ENCODE measurements at places on chromosomes 3 and 15.

DNA sequence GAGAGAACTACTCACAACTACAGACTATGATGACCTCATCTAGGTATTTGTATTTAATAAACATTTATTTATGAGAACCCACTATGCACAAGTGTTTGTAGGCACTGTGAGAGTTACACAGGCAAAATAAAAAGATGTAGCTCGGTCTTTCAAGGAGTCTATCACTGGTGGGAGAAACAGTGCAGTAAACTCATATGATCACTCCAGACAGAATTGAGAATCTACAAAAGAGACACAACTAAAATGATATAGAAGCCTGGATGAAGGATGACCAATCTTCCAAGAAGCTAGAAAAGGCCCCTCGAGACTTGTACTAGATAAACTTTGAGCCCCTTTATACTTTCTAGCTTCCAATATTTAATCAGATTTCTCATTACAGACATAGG, 70.2 kb upstream of the ZBTB20 start:
- no peak for DNase-seq

- DNase-seq, result no peak
Measured at GRCh38 chr3:71949442-71949841, 164.5 kb upstream of the PROK2 start.

- no peak for DNase-seq
Measured at GRCh38 chr3:8581806-8582445, 62.7 kb downstream of the SSUH2 start.

DNA sequence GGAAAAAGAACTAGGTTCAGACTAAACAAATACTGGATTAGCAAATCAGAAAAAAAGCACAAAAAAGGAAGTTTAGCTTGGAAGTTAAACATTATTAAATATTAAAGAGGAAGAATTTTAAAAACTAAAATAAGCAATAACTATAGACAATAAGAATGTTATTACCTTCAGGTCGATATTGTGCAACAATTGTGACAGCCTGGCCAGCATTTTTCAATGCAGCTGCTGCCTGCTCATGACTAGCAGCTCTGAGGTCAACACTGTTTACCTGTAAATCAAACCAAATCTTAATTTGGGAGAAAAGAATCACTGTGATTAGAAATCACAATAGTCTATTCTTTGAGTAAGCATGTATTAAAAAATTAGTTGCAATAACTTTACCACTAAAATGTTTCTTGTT, 75.1 kb upstream of the MELTF start:
- no peak for DNase-seq

DNA sequence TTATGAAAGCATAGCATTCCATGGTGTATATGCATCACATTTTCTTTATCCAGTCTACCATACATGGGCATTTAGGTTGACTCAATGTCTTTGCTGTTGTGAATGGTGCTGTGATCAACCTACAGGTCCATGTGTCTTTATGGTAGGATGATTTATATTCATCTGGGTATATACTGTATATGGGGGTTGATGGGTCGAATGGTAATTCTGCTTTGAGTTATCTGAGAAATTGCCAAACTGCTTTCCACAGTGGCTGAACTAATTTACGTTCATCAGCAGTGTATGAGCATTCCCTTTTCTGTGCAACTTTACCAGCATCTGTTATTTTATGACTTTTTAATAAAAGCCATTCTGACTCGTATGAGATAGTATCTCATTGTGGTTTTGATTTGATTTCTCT, 662.4 kb upstream of the BCHE start:
- DNase-seq, result no peak

DNA sequence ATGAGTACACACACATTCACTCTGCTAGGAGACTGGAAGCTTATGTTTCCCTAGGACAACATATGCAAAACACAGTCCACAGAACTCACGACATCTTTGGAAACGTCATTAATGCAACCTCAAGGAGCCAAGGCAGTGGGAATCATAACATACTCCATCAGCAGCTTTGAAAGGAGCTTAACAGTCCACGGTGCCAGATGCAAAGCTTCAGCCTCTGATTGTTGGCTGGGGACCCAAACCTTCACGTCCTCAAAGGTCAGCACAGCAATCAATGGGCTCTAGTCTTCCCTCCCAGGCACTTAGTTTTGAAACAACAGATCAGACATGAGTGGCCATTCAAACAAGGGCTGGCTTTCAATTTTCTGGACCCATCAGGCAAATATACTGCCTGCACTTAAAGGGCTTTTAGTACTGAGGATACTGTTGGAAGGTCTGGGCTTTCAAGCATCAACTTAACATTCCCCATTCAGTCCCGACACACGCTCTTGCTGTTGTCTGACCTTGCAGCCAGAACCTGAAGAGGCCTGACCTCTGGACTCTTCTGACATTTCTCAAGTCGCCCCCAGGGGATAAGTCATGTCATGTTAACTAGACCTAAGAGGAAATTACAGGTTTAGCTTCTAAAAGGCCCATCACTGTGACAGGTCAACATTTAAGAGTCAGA, 223.0 kb downstream of the PDZRN3 start:
- DNase-seq, result no peak

GRCh38 chr3:52477796-52478095, 17.4 kb upstream of the STAB1 start:
- no peak for DNase-seq

GRCh38 chr3:99984668-99985067, 129.6 kb downstream of the FILIP1L start:
- DNase-seq, result no peak

DNA sequence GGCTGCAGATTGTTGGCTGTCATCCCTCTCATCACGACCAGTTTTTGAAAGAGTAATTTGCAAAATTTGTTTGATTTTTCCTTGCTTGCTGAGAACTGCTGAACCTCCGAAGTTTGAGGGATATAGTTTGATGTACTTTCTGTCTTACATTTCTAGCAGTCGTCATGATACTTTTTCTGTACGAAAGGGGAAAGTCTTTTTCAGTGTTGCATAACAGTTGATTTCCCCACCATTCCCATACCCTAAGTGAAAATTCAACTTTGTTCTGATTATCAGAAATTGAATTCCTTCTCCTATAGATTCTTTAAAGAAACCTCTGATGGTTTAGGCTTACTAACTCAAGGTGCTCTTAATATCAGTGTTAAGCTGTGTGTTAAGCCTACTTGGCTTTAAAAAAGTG, 1.6 kb downstream of the PDE8A start:
- DNase-seq, result no peak

DNA sequence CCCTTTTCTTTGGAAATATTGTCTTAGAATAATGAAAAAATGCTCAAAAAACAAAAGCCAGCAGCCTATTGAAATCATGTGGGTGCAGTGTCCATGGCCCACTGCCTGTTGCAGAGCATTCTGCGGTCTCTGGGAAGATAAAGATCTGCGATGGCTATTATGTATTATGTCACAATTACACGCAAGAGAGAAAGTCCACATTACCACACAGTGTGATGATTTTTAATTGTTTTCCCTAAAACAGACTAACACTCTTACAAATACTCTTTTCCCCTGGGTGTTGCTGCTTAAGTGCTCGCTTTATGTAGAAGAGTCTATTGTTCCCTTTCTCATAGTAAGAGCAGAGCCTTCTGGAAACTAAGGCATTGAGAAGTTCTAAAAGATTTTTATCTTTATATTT, 32.2 kb downstream of the SSR3 start:
- DNase-seq, result no peak

DNA sequence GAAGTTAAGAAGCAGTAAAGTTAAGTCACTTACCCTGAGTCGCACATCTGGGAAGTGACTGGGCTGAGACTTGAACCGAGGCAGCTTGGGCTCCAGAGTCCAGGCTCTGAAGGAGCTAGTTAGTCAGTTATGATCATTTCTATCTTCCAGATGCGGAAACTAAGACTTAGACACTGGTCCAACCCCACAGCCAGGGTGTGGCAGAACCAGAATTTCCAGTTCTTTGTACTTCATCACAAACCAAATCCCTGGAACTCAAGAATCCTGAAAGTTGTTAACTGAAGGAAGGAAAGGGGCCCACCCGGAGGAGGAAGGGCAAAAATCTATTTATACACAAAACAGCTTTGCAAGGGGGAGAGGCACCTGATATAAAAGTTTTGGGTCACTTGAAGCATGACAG, 389.9 kb downstream of the SHQ1 start:
- DNase-seq, result no peak

DNA sequence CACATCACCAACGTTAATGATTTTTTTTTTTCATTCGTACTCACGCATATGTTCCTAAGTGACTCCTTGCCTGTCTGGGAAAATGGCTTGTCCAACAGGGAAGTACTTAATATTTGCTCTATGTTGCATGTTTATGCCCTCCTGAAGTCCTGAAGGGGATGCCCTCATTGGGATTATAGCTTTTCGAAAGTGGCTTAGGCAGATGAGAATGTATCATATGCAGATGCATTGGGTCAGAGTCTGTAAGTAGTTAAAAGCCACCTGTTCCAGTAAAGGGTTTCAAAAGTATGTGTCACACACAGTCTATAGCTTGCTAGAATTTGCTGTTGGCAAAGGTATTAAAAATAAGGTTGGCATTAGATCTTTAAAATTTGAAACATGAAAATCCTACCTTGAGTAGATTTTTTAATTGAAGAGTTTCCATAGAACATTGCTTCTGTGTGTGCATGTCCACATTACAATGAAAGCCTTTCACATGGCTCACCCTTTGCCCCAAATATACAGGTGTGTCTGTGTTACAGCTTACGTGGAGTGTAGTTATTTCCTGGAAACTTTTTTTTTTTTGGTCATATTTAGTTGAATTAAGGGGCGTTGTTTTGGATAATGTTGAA, 2.1 kb downstream of the ABHD17C start:
- no peak for DNase-seq

DNA sequence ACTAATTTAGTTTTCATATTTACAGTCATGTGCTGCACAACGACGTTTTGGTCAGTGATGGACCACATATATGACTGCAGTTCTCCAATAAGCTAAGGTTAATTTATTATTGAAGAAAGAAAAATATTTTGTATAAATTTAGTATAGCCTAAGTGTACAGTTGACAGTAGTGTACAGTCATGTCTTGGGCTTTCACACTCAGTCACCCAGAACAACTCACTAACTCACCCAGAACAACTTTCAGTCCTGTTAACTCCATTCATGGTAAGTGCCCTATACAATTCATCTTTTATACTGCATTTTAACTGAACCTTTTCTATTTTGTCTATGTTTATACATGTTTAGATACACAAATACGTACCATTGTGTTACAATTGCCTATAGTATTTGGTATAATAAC, 3.8 kb upstream of the GABRR3 start:
- DNase-seq, result no peak

- DNase-seq, result no peak
Measured at GRCh38 chr3:151593928-151594327, 133.1 kb upstream of the IGSF10 start.

- no peak for DNase-seq
Measured at GRCh38 chr3:120823156-120823555, 80.6 kb downstream of the GTF2E1 start.

DNA sequence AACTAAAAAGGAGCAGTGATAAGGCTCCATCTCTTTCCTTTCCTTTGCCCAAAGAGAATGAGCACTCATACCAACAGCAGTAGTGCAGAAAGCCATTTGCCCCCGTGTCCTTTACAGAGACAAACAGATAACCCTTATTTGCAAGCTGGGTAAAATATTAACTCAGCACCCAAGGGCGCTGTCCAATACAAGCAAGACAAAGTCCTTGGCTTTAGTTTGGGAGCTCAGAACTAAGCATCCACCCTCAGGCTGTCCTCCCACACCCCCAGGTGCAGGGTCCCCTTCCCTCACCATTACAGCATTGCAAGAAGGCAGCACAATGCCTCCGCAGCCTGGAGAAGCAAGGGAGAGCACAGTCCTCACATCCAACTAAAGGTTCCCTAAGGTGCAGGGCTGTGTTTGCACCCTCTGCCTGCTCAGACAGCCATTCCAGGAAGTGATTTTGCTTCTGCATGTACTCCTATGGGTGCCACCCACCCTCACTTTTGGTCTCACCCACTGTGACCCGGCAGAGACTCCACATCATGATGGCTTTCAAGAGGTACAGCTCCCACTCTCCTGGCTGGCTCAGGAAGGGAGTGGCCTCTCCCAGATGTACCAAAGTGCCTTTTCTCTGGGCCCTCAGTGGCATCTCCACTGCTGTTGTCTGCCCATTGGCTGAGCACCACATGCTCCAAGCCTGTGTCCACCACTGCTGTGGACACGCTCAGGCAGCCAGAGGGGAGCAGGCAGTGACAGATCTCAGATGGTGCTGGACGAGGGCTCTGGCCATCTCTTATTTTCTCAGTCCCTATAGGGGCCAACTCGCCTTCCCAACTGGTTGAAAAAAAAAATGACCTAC, 34.1 kb upstream of the HES1 start:
- DNase-seq, result no peak

GRCh38 chr3:129609591-129610182, 3.2 kb upstream of the PLXND1 start:
- no peak for DNase-seq

DNA sequence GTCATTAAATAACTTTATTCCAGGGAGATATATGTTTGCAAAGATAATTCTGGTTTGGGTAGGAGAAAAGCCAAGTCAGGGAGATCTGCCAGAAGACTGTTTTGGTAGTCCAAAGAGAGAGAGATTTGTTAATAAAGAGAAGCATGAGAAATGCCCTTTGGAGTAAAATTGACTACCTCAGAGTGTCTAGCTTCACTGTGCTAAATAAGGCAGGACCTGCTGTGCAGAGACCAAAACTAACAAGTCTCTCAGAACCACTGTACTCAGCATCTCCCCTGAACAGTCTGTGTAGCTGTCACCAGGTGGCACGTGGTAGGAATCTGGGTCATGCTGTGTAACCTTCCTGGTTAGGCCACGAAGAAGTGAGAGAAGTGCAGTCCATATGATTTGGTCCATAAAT, 31.6 kb upstream of the SLC35G2 start:
- DNase-seq, result no peak

DNA sequence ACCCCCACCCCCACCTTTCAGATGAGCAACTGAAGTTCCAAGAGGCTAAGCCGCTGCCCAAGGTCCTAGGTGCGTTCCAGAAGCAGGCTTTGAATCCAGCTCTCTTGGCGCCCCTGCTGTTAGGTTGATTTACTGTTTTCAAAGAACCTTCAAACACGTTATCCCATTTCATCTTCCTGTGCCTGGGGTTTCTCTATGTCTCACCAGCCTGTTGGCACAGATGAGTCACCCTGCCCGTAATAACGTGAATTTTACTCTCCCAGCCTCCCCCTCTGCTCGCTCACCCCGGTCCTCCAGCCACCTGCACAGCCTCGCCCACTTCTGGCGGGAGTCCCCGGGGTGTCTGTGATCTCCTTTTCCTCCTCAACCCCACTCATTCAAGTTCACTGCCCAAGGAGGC, 13.0 kb upstream of the TSEN2 start:
- no peak for DNase-seq

GRCh38 chr3:110226645-110227044, 845.0 kb upstream of the NECTIN3 start:
- DNase-seq, result no peak
